ENCODE measurements at places on chromosomes 5 and 9.

DNA sequence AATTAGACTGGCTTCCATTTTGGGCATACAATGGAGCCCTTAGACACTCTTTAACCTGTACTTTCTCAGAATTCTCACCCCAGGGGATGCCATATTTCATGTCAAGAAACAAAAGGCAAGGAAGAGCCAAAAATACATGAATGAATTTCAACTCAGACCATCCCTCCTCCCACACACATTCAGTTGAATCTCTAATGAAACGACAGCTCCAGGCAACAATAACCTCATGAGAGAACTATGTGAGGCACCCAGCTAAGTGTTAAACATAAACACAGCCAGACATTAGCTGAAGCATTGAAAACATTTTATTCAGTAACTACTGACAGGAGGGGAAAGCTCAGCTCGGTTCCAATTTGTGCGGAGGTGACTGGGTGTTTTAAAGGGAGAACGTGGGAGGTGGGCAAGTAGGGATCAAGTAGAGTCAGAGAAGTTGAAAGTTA, 1359.1 kb upstream of the CDH9 start:
- no peak for DNase-seq

- DNase-seq, result no peak
Measured at GRCh38 chr5:40405230-40405629, 274.5 kb upstream of the PTGER4 start.

DNA sequence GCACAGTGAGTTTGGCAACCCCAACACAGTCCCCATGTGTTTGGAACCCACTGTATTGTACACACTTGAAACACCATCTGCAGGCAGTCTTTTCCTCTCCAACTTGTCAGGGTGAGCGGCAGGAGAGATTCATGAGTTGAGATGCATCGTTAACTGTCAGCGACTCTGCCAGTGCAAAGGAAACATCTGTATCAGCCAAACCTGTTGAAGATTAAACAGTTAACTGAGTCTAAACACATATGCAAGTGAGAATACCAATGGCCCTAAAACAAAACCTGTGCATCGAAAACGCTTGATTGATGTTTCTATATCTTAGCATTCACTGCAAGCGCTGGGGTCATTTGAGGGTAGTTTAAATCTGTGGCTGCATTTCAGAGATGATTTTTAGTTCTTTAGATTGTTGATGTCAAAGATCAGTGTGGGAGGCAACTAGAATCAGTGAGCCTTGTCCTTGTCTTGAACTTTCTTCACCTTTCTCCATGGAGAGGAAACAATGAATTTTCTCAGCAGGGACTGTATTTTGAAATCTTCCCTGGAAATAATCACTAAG, 41.3 kb upstream of the PAM start:
- no peak for DNase-seq

DNA sequence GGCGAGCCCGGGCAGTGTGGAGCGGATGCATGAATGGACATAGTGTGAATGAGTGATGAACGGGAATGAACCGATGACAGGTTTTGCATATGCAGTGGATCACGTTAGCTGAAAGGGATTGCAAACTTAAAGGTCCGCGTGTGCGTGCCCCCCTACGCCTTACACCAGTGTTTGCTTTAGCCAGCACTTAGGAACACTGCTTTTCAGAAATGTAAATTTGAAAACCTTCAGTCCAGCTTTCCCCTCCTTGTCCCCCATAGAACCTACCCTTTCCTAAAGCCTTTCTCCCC, 692 bp downstream of the PSAT1 start:
- no peak for DNase-seq

- no peak for DNase-seq
Measured at GRCh38 chr9:131867611-131868192, 127.8 kb upstream of the RAPGEF1 start.

DNA sequence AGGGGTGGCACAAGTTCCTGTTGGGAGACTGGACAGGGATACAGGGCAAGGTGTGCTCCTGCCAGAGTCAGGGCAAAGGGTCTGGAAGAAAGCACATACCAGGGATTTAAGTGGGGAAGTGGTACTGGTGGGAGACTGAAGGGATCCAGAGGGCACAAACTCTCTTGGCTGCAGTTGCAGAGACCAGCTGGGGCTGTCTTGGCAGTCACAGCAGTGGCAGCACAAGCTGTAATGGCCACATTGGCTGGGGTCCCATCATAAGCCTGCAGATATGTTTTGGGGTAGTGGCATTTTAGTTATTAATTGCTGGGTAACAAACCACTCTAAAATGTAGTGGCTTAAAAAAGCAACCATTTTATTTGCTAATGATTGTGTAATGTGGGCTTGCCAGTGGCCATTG, 492.2 kb downstream of the ENC1 start:
- DNase-seq, result no peak

- no peak for DNase-seq
Measured at GRCh38 chr5:149235841-149236240, 35.8 kb upstream of the AFAP1L1 start.

GRCh38 chr5:157295247-157295646, 29.3 kb downstream of the CYFIP2 start:
- no peak for DNase-seq

GRCh38 chr5:178788381-178789085, 58.1 kb upstream of the ZNF354A start:
- DNase-seq, result no peak

- no peak for DNase-seq
Measured at GRCh38 chr5:54577937-54578653, 60.5 kb downstream of the SNX18 start.

GRCh38 chr9:20447291-20447690, 175.0 kb downstream of the MLLT3 start:
- DNase-seq, result no peak

DNA sequence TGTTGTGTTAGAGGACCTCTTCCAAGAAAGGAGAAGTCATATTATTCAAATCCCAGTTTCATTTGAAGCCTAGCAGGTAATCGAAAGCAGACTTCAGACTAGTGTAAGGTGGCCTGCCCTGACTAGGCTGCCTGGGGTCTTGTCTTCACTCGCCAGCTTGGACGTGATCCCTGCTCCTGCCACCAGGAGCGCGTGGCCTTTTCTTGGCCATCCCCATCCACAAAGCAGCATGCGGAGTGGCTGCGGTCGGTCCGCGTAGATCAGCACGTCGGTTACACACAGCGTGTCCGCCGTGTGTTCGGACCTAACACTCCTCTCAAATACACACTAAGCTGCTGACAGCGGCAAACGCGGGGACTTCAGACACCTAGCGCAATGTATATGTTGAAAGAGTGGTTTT, 37.3 kb downstream of the CFAP77 start:
- DNase-seq, result no peak

DNA sequence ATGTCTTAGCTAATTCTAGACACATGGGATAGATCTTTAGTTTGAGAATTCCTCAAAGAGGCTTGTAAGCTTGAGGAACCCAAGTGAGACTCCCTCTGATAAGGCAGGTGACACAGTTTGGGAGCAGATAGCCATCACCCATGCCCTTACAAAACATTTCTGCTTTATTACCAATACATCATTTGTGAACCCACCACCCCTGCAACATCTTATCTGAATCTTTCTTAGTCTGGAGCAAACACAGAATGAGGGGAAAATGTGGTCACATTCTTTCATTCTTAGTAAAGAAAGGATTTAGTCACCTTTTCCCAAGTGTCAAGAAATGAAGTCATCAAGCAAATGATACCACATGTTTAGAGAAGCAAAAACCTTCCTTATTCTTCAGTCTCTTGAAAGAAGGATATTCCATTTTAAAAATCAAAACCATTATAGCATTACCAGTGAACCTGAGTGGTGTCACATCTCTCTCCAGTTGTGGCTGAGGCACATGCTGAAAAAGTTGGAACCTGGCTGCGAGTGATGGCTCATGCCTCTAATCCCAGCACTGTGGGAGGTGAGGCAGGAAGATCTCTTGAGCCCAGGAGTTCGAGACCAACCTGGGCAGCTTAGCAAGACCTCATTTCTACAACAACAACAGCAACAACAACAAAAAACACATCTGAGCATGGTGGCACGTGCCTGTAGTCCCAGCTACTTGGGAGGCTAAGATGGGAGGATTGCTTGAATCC, 65.9 kb downstream of the PRKACG start:
- DNase-seq, result no peak

Data from stimulated activated effector memory CD8-positive, alpha-beta T cell treated with anti-CD3 and anti-CD28 coated beads, Interleukin-12 subunit alpha, Interleukin-12 subunit beta, amount 100 ng/mL, for 72 hours (primary cell).